ENCODE measurements at places on chromosomes 1 and 21.

- no peak for DNase-seq
These were observed 9.6 kb downstream of the RAB25 start for GRCh38 chr1:156070548-156070947.

GRCh38 chr1:151711044-151711800 lies 5.4 kb downstream of the CELF3 start:
- no peak for DNase-seq

DNA sequence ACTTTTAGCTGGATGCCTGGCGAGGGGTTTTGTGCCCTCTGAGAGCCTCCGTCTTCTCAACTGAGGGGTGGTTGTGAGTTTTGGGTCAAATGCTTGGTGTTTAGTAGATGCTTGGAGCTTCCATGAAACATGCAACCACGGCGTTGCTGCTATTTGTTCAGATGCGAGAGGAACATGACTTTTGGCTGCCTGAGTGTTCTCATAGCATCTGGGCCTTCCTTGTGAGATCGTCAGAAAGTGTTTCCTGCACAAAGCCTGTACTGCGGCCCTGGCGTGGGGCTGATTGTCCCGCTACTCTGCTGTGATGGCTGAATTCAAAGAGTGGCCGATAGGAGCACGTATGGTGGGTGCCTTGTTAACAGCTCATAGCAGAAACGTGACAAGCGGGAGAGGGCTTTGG lies 69.8 kb upstream of the FAM3B start:
- no peak for DNase-seq

- DNase-seq = no peak
These were observed 1.4 kb upstream of the SPATA1 start for GRCh38 chr1:84504580-84505492.

DNA sequence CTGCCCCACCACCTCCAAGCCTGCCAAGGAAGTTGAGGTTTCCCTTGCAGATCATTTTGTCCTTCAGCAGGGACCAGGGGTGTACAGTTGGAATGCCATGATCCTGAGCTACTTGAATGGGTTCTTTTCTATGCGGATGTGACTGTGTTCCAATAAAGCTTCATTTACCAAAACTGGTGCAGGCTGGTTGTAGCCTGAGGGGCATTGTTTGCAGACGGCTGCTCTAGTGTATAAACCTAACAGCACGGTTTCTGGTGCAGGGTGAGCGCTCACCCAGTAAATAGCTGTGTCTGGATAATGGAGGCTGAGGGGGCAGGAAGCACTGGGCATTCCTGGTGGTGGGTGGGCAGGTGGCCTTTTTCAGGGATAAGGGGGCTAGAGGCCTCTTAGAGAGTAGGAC lies 72.7 kb upstream of the ACTL8 start:
- DNase-seq = no peak

GRCh38 chr1:59128239-59128736 lies 168.6 kb upstream of the FGGY start:
- no peak for DNase-seq

- no peak for DNase-seq
These were observed 70.6 kb upstream of the NEK7 start for GRCh38 chr1:198086051-198086745.

GRCh38 chr1:90127288-90127953 lies 132.5 kb downstream of the ZNF326 start:
- no peak for DNase-seq

DNA sequence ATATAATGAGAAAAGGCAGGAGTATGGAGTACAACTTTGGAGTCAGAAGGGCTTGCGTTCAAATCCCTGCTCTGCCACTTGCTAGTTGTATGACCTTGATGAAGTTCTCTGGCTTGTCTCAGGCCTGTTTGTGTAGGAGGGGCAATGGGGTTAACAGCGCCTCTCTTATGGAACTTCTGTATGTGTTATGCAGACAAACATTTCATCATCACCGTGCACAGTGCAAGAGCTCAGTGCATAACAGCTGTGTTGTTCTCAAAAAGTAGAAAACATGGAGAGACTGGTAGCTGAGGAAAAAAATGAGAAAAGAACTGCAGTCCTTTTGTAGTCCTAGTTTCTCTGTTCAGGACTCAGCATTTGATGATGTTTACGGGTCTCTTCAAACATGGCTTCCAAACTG lies 10.4 kb upstream of the ZNF648 start:
- DNase-seq = no peak

- no peak for DNase-seq
These were observed 72.4 kb downstream of the POU2F1 start for GRCh38 chr1:167293057-167293456.

DNA sequence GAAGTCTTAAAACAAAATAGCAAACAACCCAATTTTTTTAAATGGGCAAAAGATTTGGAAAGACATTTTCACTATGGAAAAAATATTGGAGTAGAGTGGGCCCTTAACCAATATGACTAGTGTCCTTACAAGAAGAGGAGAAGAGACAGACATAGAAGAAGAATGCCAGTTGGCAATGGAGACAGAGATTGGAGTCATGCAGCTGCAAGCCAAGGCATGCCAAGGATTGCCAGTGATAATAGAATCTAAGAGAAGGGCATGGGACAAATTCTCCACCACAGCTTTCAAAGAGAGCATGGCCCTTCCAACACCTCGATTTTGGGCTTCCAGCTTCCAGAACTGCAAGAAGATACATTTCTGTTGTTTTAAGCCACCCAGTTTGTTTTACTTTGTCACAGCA lies 92.7 kb downstream of the RGS2 start:
- no peak for DNase-seq

- no peak for DNase-seq
These were observed 4.2 kb downstream of the UBR4 start for GRCh38 chr1:19205845-19206244.

GRCh38 chr1:11860587-11860986 lies 1.8 kb upstream of the NPPB start:
- DNase-seq = no peak

DNA sequence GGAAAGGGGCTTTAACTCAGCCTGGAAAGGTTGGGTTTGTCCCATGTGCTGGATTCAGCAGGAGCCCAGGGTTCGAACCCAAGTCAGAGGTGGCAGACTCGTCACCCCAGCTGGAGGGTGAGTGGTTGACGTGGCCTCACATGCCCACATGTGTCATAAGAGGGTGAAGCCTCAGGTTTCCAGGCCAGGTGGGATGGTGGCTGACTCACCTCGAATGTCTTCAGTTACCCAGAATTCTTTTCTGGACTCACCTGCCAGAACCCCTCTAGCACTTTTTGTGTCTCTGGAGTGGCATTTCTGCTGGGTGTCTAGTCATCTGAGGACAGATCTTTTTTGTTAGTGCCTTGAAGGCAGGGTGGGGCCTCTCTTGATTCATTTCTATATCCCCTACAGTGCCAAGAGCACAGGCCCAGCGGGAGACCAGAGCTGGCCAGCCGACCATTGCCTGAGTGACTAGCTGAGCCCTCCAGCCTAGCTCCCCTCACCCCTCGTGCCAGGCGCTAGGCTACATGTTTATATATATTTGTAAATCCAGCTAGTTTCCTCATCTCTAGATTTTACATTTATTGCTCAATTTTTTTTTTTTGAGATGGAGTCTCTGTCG lies 28.1 kb downstream of the IL6R start:
- DNase-seq = peak; percentile 41

- no peak for DNase-seq
These were observed 5.1 kb upstream of the EPS8L3 start for GRCh38 chr1:109768820-109769219.

GRCh38 chr21:42468491-42469131 lies 27.4 kb downstream of the RSPH1 start:
- no peak for DNase-seq

DNA sequence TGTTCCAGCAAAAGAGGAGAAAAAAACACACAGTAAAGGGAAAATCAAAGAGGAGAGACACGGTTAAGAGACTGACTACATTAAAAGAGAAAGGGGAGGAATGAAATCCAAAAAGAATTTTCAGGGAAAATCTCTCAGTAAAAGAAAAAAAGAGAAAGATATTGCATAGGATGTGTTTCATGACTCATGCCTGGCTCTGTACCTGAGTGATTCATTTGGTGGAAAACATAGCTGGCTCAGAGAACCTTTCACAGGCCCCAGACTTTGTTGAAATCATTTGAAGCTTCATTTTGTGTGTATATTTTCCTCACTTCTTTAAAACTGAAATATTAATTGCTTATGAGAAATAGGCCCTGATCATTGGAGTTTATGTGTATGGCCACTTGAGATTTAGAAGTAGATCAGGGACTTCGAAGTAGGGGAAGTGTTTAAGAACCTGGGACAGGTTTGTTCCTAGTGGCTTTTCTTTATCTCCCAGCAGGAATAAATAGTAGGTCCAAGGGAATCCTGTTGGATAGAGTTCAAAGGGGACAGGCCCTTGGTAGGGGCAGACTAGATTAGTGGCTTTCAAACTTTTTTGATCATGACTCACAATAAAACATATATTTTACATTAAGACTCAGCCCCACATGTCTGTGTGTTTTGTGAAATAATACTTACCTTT lies 239.1 kb upstream of the SGIP1 start:
- no peak for DNase-seq

- no peak for DNase-seq
These were observed 42.6 kb downstream of the UBE2G2 start for GRCh38 chr21:44758781-44759627.

DNA sequence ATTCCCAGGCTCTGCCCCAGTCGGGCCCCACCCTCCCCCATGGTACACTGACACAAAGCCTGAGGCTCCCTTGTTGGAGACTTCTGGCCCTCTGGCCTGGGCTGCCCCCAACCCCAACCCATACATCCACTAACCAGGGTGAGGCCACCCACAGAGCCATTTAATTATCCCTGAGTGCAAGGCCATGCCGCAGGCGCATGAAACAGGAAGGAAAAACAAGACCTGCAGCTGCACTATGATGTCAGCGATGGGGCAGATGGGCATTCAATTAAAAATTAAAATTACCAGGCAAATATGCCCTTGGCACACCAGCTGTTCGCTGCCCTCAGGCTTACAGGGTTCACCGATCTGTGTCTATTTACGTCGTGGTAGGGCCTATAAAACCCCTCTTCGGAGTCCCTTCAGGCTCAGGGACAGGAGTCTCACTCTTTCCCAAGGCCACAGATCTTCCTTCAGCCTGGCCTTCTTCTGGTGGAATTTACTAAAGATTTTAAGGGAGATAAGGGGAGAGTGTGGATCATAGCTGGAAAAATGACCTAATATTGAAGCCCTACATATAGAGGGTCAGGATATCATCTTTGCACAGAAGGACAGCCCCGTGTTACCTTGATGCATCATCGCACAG lies 29.6 kb upstream of the RGS16 start:
- no peak for DNase-seq

- DNase-seq = no peak
These were observed 64.5 kb upstream of the LYST start for GRCh38 chr1:235931171-235931738.

DNA sequence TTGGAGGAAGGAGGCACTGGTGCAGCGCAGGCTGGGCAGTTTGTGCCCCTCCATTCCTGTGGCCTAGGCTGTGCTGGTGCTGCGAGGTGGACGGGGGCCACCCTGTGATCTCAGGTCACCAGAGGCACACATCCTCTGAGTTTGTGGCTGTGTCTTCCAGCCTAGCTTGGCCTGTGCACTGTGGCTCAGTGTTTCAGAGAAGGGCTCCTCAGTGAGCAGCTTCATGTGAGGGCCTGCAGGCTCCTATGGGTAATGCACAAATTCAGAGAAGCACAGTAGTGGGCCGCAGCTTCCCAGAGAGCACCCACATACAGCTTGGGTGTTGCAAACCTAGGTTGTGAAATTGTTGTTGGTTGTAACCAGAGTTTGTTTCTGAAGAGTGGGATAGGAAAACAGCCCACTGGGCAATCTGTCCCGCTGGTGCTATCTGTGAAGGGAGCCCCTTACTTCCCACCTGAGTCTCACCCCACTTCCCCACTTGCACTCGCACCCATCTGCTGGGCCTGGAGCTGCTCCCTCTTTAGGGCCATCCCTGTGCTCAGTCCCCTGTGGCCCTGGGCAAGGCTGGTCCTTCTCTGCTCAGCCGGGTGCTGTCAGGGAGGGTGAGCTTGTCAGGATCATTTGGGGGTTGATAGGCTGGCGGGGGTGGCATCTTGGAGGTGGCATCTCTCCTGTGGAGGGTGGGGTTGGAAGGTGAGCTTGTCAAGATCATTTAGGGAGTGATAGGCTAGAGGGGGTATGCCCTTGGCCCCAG lies 30.2 kb downstream of the SNAP47 start:
- DNase-seq = no peak

- DNase-seq = no peak
These were observed 144.5 kb downstream of the BRINP2 start for GRCh38 chr1:177315261-177315660.

DNA sequence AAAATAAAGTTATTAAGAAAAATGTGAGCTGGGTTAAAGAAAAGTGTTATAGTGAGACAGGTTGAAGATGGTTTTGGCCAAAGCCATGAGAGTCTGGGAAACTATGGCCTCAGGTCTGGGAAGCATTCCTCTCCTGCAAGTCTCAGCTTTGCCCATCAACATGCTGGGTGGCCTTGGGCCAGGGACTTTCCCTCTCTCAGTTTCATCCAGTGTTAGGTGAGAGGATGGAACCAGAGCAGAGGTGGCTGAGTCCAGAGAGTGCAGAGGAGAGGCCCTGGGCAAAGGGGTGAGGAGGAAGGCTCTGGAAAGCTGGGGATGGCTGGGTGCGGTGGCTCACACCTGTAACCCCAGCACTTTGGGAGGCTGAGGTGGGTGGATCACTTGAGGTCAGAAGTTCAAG lies 10.5 kb downstream of the PADI2 start:
- no peak for DNase-seq

DNA sequence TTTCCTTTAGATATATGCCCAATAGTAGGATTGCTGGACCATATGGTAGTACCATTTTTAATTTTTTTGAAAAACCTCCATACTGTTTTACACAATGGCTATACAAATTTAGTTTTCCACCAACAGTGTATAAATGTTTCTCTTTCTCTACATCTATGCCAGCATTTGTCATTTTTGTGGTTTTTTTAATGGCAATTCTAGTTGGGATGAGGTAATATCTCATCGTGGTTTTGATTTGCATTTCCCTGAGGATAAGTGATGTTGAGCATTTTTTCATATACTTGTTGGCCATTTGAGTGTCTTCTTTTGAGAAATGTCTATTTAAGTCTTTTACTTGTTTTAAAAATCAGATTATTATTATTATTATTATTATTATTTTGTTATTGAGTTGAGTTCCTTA lies 35.5 kb downstream of the PLA2G4A start:
- no peak for DNase-seq

DNA sequence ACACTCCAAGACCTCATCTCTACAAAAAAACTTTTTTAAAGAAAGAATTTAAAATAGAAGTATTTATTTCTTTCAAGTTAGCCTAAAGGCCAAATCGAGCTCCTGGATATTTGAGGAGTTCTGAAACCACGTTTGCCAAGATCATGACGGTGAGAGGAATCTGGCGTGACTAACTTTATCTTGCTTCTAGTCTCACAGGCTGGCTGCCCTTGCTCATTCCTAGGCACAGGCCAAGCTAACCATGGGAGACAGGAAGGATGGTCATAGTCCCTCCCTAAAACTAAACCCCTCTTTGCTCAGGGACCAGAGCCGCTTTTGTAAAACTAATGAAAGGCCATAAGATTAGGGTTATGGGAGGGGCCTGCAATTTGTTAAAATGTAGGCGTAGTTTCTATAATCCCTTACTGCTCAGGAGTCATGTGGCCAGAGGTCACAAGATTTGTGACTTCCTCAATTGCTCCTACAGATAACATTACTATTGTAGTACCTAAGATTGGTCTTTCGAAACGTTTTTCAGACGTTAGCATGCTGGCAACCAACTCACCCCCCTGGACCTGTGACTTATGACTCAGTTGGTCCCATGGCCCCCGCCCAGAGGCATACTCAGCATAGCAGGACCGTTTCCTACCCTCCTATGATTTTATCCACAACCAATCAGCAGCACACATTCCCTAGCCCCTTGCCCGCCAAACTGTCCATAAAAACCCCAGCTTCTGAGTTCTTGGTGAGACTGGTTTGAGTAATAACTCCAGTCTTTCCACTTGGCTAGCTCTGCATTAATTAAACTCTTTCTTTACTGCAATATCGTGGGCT lies 425.0 kb downstream of the SMYD3 start:
- no peak for DNase-seq
